Hematopoietic multipotent progenitor cell treated with erythropoietin and hydrocortisone succinate and interleukin-3 and kit ligand, for 8 days (in vitro differentiated cells): ENCODE measurements at places on chromosomes 4 and X.

GRCh38 chr4:88422403-88422802 is 34.5 kb upstream of the HERC5 start:
- DNase-seq, result no peak

- DNase-seq, result no peak
Measured at GRCh38 chr4:145289403-145290076, 109.2 kb upstream of the OTUD4 start.

DNA sequence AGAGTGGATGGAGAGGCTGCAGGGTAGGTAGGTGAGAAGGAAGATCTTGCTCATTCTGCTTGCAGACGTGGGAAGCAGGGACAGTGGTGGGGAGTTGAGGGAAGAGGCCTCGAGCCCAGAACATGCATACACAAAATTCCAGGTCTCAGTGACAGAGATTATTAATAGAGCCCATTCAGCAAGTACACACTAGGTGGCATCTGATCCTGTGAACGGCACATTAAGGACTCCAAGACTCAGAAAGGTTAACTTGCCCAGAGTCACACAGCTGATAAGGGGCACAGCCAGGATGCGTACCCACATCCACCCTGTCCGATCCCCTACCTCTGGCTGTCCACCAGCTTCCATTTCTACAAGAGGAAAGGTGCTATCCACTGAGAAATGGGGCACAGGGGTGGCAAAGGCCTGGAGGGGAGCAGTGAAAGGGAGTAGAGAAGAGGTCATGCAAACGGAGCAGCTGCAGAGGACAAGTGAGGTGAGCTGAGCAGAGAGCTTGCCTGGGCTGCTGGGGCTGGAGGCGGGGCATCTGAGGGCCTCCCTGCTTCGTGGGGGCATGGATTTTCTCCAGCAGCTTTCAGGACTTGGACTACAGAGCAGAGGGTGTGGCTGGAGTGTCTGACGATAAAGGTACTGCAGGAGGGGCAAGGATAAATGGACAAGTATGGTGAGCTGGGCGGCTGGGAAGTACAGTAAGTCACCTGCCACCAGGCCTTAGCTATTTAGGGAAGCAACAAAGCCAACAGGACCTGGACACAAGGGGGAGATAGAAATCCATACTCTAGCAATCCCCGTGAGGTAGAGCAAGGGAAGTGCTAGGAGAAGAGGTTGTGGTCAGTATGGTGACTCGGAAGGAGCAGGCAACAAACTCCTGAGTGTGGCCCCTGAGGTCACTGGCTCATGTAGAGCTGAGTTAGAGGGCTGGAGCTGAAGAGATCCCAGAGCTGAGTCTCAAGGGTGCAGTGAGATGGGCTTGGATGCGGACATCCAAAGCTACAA is 11.2 kb downstream of the IDS start:
- peak; percentile 27 for DNase-seq

DNA sequence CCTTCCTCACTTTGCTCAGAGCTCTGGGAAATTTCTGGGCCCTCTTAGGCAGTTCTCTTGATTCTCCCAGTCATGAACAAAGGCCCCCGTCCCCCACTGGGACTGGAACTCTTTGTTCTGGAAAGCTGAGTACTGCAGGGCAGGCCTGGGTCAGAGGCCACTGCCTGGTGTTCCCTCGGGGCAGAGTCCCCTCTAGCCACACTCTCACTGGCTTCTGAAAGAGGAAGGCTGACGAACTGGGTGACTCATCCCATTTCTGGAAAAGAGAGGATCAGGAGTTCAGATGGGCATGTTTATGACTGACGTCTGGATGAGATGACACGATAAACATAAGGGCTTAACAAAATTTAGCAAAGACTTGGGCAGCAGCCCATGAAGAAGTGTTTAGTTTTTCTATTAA is 47.7 kb downstream of the DDX3X start:
- no peak for DNase-seq

GRCh38 chr4:96525898-96526297 is 686.0 kb downstream of the PDHA2 start:
- DNase-seq, result no peak

DNA sequence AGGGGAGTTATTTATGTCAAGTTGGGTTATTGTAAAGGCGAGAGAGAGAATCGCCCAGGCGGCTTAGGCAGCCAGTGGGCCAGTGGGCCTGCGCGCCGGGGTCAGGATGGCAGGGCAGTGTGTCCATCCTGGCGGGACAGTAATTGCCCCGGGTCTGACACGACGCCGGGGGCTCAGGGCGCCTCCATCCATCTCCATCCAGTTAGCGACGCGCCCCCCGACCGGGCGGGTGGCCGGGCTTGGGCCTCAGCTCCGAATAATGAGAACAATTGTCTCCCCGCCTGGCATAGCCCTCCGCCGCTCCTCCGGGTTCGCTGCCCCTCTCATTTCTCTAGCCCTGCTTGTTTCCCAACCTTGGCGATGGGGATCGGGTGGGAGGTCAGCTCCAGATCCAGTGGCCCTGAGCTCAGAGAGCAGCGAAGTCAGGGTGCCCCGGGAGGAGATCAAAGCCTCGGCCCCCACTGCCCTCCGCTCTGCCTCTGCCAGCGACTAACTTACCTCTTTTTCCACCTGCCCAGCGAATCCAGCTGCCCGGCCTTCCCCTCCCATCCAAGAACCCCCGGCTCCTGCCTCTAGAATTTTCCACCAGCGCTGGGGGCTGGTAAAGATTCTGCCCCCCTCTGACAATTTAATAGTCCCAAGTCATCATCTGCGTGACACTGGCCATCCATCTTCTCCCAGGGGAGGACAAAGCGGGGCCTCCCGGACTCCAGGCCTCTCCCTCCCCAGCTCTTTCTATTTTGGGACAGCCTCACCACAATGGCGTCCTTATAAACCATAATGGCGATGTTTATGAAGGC is 56.9 kb upstream of the TMEM33 start:
- no peak for DNase-seq

DNA sequence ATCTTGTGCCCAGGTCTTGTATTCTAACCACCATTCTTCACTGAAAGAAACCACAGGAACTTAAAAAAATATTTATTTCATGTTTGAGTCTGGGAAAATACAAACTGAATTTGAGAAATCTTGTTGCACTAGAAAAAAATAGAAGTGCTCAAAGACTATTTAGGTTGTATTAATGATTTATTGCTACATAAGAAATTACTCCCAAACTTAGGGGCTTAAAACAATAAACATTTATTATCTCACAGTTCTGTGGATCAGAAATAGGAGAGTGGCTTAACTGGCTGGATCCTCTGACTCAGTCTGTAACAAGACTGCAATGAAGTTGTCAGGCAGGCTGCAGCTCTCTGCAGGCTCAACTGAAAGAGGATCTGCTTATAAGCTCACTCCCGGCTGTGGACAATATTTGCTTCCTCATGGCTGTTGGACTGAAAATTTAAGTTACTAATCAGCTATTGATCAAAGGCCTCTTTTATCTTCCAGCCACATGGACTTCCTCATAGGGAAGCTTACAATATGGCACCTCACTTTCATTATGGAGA is 295.4 kb upstream of the FAM241A start:
- no peak for DNase-seq

DNA sequence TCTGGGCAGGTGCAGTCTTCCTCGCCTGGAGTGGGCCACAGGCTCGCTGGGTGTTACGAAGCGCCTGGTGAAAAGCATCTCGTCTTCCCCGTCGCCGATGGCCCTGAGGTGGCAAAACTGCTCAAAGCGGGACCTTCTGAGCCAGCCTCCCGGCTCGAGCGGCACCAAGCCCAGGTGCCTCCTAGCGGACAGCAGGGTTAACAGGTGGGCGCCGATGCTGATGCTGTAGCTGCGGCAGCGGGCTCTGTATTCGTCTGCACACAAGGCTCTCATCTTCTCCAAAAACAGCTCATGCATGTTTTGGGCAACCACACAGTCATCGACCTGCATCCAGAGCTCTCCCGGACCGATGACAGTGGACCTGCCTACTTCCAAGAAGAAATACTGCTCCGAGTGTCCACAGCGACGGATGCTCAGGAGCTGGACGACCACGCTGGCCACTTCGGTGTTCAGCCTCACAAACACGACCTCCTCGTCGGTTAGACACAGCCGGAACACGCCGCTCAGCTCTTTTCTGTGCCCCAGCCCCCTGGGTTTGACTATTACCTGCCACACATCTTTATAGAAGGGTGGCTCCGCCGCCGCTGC is 1.2 kb downstream of the IRS4 start:
- no peak for DNase-seq

- no peak for DNase-seq
Measured at GRCh38 chr4:176539091-176539784, 219.5 kb downstream of the SPCS3 start.

DNA sequence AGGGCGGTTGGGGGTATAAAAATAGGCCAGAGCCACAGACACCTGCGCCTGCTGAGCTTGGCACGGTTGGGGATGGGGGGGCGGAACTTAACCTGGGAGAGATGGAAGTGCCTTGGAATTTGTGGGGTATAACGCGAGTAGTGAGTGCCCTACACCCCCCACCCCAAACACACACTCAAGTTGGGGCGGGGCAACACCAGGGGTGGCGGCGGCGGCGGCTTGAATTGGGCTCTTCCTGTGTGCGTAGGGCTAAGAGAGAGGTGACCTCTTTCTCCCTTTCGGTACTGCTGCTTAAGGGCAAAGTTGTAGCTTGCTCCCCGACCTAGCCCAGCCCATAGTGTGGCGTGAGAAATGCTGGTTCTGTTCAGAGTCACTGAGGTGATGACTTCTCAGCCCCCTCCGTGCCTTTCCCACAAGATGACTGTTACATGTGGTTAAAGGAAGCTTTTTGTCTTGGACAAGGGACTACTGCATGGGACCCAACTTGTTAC is 839 bp downstream of the STK26 start:
- peak; percentile 56 for DNase-seq

DNA sequence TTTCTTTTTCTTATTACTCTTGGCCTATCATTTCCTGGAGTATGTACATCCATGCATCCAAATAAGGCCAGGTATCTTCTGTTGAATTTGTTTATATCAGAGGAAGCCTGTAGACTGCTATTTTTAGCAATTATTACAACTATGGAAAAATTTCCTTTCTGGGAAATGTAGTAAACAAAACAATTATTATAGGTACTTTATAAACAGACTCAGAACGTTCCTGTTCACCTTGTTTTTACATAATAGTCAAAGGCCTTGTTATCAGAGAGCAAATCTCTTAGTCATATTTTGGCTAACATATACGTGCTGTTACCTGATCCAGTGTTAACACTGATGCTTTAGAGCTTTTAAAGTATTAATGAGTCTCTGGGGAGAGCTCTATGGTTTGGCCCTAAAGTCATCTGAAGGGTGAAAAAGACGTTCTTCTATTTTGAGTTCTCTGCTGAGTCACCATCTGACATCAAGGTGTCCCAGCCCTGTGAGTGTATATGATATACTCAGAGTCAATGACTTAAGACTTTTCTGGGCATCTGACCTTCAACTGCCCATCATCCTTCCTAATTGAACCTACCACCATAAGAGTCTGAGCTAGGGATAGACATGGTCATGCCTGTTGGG is 7.3 kb downstream of the SPARCL1 start:
- DNase-seq, result no peak

DNA sequence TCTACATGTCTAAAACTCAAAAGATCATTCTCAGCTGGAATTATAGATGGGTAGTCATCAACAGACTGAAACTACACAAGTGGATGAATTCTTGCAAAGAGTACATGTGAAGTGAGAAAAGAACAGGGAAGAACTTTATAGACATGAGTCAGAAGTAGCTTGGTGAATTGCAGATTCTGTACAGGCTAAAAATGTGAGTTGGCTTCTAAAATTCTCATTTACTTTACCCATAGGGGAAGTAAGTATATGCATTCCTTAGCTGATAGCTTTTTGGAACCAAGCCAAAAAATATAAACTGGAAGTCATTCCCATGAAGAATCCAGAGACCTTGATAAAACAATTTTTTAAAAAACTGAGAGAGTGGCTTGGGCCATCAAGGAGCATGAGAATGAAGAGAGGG is 584.2 kb upstream of the FTHL17 start:
- DNase-seq, result no peak

GRCh38 chr4:58368221-58368620 is 1258.0 kb upstream of the IGFBP7 start:
- DNase-seq, result no peak

DNA sequence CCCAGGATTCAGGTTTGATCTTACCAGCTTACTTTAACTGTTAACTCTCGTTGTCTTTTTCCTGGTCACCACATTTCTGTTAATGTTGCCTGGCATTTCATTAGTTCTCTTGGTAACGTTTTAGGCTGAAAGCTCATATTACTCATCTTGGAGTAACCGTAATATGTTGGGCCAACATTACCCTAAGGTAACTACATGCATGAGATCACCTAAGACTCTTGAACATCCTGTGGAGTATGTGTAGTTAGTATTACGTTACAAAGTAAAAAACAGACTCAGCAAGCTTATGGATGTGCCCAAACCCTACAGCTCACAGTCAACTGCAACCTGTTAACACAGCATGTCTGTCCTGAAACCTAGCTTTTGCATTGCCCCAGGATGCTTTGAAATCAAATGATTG is 203.3 kb upstream of the HS3ST1 start:
- DNase-seq, result no peak

GRCh38 chr4:22932326-22932725 is 239.6 kb downstream of the GBA3 start:
- DNase-seq, result no peak

DNA sequence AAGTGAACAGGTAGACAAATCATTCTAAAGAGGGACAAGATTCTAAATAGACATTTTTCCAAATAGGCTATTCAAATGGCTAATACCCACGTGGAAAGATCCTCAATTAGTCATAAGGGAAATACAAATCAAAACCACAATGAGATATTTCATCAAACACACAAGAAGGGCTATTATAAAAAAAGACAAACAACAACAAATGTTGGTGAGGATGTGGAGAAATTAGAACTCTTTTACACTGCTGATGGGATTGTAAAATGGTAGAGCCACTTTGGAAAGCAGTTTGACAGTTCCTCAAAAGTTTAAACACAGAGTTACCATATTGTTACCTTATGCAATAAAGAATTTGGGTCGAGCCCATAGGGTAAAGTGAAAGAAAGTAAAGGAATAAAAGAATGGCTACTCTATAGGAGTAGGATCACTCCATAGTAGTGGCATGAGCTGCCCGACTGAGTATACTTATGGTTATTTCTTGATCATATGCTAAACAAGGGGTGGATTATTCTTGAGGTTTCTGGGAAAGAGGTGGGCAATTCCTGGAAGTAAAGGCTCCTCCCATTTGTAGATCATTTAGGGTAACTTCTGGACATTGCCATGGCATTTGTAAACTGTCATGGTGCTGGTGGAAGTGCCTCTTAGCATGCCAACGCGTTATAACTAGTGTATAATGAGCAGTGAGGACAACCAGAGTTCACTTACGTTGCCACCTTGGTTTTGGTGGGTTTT is 58.9 kb upstream of the FAM9C start:
- no peak for DNase-seq

DNA sequence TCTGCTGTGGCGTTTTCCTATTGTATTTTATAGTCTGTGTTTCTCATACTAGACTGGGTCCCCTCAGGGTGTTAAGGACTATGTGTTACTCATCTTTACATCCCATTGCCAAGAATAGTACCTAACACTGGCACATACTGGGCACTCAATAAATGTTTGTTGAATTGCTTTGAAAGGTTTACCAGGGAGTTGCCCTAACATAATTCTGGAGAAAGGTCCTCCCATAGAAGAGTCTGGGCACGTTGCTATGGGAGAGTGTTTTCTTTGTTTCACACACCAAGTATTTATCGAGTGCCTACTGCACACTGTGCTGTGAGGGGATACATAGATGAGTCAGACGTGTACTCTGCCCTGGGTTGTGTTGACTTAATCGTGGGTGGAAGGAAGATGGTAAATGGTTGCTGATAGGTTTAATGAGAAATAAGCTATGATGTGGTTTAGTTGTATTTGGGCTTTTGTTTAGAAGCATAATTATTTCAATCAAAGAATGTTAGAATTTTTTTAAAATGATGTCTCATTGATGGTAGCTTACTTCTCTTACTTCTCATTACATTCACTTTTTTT is 42.9 kb downstream of the AFF1 start:
- peak; percentile 53 for DNase-seq

- DNase-seq, result no peak
Measured at GRCh38 chr4:13527192-13527980, 16.9 kb downstream of the NKX3-2 start.
